ENCODE measurements at places on chromosomes 4 and X.

DNA sequence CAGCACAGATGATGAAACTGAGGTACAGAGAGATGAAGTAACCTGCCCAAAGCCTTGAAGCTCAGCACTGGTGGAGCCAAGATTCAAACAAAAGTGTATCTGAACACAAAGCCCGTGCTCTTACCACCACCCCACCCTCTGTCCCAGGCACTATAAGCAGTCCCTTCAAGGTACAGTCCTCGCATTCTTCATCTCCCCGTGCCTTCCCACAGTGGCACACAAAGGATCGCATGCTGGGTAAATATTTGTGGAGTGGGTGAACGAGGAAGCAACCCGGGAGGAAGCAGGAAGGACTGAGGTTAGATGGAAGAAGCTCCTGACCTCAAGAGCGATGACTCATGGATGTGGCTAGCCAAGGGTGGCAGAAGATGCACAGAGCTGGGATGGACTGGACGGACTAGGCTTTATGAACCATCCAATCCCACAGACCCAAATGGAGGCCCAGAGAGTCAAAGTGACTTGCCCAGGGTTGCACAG is 18.4 kb downstream of the IQSEC2 start:
- DNase-seq, result no peak

GRCh38 chrX:135463937-135464336 is 42.2 kb downstream of the SMIM10L2A start:
- DNase-seq, result no peak

DNA sequence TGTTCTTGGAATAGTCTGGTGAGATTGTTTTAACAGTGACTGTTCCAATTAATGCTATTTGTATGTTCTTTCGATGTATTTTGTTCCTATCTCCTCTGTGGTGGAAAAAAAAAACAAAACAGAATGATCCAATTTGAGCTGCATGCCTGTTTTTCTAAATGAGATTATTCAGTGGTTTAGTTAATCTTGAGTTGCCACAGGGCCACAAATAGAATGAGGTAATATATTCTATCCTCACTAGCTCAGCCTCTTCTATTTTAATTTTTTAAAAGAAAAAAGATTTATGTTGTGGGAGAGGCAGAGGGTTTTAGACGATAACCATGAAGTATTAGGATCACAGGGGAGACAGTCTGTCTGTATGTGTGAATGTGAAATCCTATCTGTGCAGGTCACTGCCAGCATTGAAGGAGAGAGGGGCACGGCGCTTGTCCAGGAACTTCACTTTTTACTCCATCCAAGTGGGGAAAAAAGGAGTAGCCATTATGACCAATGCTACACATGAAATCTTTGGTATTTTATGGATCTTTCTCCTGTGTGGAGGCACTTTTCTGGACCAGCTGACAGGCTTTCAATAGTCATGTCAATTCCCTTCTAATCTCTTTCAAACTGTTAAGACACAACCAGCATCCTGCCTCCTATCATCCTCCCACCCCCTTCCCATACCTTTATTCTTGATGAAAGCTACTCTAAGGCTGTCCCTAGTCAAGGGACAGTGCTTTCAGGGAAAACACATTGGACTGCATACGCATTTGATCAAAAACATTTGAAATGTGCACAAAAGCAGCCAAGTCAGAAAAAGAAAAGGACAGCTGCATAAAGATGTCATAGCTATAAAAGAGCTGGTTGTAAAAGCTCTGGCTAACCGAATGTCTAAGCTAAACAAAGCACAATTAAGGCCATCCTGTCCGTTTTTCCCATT is 1063.8 kb upstream of the INTU start:
- DNase-seq, result no peak

- DNase-seq, result peak; percentile 31
Measured at GRCh38 chr4:80336582-80336981, 1.1 kb downstream of the CFAP299 start.

DNA sequence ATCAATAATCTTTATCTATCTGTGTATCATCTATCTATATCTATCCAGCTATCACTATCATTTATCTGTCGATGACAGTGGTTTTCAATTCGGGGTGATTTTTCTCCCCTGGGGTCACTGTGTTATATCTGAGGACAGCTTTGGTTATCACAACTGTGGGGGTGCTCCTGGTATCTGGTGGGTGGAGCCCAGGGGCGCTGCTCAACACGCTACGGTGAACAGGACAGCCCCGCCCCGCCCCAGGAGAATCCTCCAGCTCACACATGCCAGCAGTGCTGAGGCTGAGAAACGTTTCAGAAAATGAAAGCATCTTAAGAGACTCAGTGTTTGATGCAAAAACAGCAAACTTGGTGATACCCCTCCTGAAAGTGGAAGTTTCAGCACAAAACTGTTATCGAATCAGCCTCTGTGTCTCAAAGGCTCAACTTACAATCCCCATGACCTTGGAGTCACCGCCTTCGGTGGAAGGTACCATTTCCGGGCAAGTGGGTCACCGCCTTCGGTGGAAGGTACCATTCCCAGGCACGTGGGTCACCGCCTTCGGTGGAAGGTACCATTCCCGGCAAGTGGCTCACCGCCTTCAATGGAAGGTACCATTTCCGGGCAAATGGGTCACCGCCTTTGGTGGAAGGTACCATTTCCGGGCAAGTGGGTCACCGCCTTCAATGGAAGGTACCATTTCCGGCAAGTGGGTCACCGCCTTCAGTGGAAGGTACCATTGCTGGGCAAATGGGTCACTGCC is 315.3 kb downstream of the DHRSX start:
- no peak for DNase-seq

- no peak for DNase-seq
Measured at GRCh38 chr4:52071791-52072546, 20.9 kb downstream of the SPATA18 start.

Data from left ventricle myocardium superior (tissue), 1 donor.